ENCODE measurements at places on chromosomes 11 and 22.

GRCh38 chr11:130775306-130776060, 140.8 kb downstream of the SNX19 start:
- DNase-seq, result no peak

DNA sequence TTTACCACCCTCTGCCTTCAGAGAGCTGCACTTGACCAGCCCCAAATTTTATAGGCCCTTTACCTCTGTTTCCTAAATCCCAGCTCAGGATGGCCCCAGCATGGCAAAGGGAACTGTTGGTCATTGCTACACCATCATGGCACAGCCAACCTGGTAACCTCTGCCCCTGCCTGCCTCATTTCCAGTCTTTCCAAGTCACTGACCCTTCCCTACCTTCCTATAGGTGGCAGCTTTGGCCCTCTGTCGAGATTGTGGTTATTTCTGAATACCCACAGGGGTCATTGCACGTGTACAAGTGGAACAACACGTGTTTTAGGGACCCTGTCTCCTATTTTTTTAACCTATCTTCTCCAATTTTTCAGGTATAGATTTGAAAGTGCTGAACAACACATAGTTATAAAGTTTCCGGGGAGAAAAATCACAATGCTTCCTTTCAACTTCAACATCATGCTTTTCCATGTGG, 2.8 kb downstream of the GALNT18 start:
- DNase-seq, result no peak

DNA sequence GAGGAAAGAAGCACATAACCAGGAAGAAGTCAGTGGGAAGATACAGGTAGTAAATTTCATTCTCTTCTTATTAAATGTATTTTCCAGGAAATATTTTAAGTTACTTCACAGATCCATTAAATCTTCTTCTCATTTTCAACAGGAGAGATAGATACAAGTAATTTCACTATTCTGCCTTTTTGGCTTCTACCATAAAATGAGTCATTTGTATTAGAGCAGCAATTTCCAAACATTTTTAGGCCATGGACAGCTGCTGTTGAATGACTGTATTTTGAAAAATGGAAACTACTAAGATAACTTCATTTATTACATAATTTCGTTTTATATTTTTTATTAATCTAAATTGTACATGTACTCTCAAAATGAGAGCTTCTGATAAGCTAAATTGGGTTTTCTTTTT, 809.6 kb upstream of the API5 start:
- no peak for DNase-seq

GRCh38 chr11:34280945-34281872, 76.6 kb downstream of the ABTB2 start:
- no peak for DNase-seq

GRCh38 chr11:57491371-57492061, 24.0 kb downstream of the SLC43A1 start:
- peak; percentile 85 for DNase-seq

DNA sequence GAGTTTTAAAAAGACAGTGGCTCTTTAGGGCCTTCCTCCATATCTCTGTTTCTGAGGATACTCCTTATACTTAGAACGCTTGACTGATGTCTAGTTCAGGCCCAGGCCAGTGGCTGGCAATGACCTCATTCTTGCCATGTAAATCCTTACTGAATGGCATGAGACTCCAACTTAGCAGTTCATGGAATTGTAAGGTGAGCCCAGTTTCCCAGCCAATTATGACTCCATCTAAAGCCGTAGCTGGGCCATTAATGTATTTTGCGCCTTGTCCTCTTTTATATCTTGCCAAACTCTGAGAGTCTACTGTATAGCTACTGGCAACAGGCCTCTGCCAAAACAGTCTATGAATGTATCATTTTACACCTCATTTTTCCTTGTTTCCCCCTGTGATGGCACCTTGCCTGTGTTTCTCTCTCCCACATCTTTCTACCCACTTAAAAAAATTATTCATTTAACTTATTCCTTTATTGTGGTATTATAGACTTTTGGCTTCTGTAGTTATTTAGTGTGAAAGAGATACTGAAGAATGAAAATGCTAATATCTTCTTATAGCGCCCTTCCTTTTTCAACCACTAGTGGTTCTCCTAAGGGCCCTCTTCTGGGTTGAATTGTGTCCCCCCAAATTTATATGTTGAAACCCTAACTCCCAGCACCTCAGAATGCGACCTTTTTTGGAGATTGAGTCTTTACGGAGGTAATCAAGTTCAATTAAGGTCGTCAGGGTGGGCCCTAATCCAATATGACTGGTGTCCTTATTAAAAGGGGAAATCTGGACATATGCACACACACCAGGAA, 67.4 kb downstream of the ZNRF3 start:
- no peak for DNase-seq

GRCh38 chr11:76251226-76251575, 44.9 kb upstream of the WNT11 start:
- DNase-seq, result no peak

GRCh38 chr11:96303064-96303463, 39.9 kb downstream of the MAML2 start:
- DNase-seq, result no peak

- DNase-seq, result no peak
These were observed 6.3 kb downstream of the NRXN2 start for GRCh38 chr11:64716473-64717267.

DNA sequence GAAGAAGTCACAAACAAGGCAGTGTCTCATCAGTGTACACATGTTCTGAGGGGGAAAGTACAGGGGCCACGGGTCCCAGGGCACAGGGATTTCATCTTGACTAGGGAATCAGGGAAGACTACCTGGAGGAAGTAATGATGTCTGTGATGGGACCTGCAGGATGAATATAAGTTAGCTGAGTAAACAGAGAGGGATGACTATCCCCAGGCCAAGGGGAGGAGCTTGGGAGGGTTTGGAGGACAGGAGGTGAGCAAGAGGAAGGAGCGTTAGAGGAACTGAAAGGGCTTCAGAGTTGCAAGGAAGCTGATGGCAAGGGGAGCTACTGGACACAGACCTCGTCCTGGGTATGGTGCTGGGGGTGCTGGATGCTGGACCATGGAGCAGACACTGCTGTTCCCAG, 56.4 kb downstream of the TRAF6 start:
- DNase-seq, result no peak

- no peak for DNase-seq
These were observed 1018.9 kb downstream of the DLG2 start for GRCh38 chr11:84607975-84608836.

GRCh38 chr11:125872138-125872491, 15.4 kb upstream of the HYLS1 start:
- DNase-seq, result no peak

DNA sequence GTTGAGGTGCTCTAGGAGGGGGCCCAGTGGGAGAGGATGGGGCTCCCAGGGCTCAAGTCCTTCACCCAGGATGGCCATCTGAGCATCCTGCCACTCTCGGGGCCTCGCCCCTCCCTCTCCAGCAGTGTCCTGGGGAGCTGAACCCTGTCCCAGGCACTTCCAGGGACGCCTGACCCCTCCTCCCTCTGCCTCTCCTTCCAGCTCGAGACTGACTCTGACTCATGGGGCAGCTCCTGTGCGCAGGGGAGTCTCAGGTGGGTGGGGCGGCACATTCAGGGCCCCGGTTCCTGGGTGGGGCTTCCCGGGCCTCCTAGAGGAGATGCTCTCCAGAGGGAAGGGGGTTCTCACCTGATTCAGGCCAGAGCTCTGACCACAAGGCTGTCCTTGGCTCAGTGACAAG, 77.1 kb upstream of the IGLL5 start:
- DNase-seq, result no peak

DNA sequence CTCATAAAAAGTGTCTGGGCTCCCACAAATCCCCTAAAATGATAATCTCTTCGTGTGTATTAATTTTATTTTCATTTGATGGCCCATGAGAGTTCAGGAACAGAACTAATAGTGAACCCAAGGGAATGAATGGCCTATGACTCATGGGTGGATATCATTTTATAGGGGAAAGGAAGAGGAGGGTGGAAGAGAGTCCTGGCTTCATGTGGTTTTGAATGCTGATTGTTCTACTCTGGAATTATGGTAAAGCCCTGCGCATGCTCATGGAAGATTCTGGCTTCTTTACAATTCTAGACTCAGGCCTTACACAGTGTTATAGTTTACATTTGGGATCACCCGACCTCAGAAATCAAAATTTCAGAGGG, 35.2 kb downstream of the MAML2 start:
- DNase-seq, result no peak

DNA sequence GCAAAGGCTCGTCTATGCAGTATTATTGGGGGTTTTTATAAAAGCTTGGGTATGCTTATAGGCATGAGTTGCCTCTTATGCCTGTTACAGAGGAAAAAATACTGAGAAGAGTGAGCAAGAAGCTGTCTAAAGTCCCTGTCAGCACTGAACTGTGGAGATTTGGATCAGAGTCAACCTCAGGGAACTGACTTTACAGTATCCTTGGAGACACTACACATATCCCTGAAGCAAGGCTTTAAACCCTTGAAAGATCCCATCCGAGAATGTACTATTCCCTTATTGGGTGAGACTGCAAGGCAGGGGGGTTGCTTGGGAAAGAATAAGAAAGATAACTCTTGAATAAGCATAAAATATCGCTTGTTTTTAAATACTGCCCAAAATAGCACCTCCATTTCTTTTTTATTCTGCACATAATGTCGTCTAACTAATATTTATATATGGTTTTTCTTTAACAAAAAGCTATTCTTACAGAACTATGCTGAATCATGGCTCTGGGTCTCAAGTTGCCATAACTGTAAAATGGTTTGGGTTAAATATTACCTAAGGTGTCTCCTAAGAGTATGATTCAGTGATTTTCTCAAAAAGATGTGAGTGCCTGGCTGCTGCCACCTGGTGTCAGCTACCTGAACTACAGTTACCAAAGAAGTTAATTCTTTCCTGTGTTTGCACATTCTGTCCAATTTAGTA, 1062.8 kb downstream of the DLG2 start:
- DNase-seq, result peak; percentile 52

- no peak for DNase-seq
These were observed 108.9 kb downstream of the CCDC81 start for GRCh38 chr11:86483610-86483939.

DNA sequence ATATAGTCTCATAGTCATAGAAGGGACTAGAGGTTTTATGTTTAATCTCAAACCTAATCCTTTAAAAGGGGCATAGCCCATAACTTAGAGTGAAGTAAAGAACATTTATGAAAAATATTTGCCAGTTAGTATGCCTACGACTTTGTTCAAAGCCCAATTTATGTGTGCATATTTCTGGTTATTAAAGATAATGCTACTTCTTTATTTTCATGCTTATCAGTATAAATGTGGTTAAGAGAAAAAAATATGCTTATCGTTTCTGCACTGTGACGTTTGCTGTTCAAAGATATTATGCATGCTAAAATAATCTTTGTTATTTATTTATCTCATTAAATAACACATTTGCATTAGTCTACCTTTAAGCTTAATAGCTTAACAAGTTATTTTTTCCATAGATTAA, 343.9 kb downstream of the DYNC2H1 start:
- DNase-seq, result no peak

DNA sequence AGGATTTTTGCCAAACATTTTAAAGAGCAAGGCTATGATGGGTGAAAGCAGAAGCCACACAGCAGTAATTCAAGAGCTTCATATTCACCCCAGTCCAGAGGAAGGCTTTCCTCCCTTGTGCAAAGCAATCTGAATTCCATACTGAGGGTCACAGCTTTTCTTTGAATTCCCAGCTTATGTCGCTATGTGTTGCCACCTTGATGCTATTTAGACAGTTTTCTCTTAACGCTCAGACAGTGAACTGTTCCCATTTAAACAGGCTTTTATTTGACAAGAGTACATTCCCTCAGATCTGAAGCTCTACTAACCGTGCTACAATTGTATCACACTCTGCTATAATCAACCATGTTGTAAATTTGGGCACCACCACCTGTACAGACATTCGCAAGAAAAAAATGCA, 279.7 kb downstream of the CADM1 start:
- no peak for DNase-seq

GRCh38 chr11:27467181-27467913, 5.2 kb downstream of the LGR4 start:
- DNase-seq, result no peak

GRCh38 chr11:92765965-92766371, 203.5 kb upstream of the MTNR1B start:
- DNase-seq, result no peak

- no peak for DNase-seq
These were observed 315.9 kb downstream of the CADM1 start for GRCh38 chr11:115188188-115188897.

GRCh38 chr11:11215058-11215815, 137.8 kb downstream of the CSNK2A3 start:
- no peak for DNase-seq

GRCh38 chr11:123072332-123072761, 10.4 kb upstream of the HSPA8 start:
- DNase-seq, result no peak

DNA sequence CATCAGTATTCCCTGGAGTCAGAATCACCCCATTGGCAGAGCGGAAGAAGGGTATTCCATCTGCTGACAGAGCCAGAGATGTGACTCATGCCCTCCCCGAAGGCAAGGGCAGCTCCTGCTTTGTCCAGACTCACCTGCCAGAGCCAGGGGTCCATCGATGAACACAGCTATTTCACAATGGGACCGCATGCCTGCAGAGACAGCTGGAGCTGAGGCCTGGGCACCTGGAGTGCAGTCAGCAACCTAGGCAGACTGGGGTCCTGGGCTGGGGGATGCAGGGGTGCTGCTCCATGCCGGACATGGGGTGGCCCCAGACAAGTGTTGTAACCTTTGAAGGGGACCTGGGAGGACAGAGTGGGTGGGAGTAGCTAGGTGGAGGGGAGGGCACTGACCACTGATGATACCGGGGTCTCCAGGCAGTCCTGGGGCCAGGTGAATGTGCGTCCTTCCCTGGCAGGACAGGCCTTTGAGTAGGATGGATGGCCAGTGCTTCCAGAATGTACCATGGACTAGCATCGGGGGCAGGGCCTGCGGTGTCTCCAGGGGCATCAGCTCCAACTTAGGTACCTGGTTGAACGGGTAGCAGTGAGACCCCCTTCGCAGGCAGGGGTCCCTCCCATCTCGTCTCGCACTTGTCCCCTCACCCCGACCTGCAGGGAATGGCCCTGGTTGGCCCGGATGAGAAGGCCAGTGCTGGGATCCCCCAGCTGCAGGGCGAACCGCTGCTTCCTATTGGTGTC, 1.7 kb downstream of the TRPT1 start:
- no peak for DNase-seq

- DNase-seq, result no peak
These were observed 6.8 kb upstream of the MICAL2 start for GRCh38 chr11:12103411-12104225.

DNA sequence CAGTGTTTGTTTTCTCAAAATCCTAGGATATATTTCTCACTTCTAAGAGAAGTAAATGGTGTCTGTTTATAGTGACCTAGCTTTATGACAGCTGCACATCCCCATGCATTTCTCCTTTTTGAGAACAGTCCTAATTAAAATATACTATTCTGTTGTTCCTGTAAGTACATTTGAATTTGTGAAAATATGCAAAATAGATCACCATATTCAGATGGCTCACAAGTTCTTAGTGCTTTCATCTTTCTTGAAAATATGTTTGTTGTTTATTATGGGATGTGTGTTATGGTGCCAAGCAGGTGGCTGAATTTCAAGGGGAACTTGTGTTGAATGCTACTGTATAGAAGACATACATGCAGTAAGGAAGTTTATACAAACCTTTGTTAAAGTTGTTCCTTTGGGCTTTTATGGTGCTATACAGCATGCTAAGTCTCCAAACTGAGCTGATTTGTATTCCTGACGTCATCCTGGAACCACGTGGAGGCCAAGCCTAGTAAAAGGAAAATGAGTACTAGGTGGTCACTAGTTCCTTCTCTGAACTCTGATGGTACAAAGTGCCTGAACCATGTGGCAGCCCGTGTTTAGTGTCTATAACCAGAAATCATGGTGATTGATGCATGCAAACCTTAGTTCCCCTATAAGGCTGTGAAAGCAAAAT, 7.8 kb upstream of the VSTM5 start:
- DNase-seq, result no peak
